ENCODE measurements at places on chromosomes 7 and 10. TPM values are rescaled to one million over a fixed set of nuclear protein-coding genes. Genes with fewer than 3 reads are reported as not detected.

GRCh38 chr10:82889728-82890127 lies 1014.7 kb downstream of the NRG3 start:
- H3K27me3 ChIP-seq = no peaks in the 10 kb centered on the region
- peak overlapping the region; percentile 64 for H3K4me3 ChIP-seq
- DNase-seq = no peak

DNA sequence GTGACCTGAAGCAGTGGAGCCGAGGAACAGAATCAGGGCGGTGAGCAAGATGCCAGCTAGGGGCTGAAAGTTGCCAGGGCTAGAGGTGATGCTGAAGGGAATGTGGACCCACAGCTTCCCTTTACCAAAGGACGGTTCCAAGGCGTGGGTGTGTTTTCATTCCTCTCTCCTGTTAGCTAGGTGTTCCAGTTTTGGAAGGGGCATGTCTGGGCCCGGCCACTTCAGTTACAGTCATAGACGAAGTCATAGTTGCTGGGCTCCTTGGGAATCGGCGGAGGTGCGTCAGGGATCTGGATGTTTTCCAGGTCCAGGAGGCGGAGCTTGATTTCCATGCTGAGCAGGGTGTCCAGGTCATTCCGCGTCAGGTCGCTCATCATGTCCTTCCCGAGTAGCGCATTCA lies 131.0 kb upstream of the AOAH start:
- peaks cover 12% of the 10 kb centered on the region for H3K4me1 ChIP-seq
- H3K27ac ChIP-seq = no peak overlapping the region
- no peak overlapping the region for H3K4me3 ChIP-seq
- H3K36me3 ChIP-seq = no peaks in the 10 kb centered on the region
- H3K27me3 ChIP-seq = no peaks in the 10 kb centered on the region

DNA sequence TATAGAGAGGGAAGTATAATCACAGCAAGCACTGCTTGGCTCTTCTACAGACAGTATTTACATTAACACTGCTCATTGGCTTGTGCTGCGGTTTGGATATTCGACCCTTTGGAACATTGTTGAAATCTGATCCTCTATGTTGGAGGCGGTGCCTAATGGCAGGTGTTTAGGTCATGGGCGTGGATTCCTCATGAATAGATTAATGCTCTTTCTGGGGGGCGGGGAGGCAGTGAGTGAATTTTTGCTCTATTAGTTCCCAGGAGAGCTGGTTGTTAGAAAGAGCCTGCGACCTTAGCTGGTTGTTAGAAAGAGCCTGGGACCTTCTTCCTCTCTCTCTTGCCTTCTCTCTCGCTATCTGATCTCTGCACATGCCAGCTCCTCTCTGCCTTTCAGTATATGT lies 77.3 kb upstream of the SVIL start:
- H3K4me3 ChIP-seq = no peak overlapping the region
- peaks cover 54% of the 10 kb centered on the region for H3K4me1 ChIP-seq
- DNase-seq = peak; percentile 59
- H3K36me3 ChIP-seq = peaks cover 9% of the 10 kb centered on the region
- H3K27ac ChIP-seq = peak overlapping the region; percentile 83

- DNase-seq = peak; percentile 38
- H3K4me1 ChIP-seq = peaks cover 18% of the 10 kb centered on the region
- H3K27ac ChIP-seq = no peak overlapping the region
- H3K4me3 ChIP-seq = no peak overlapping the region
- H3K27me3 ChIP-seq = no peaks in the 10 kb centered on the region
Measured at GRCh38 chr7:101516851-101517250, 112.2 kb downstream of the MYL10 start.

DNA sequence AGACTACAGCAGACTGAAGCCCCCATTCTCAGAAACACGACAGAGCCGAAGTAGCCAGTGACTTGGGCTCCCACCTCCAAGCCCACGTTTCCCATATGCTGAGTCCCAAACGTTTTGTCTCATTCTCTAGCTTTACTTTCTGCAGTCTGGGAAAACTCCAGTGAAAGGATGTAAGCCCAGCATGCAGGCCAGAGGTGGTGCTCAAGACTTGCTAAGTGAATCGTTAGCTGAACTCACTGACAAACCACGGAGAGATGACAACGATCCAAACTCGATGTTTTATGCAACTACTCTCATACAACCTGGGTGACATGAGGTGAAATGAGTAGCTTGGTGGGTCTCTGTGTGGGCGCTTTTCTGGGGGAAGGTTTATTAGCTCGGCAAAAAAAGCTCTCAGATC lies 731.8 kb downstream of the SUGCT start:
- H3K4me3 ChIP-seq = no peak overlapping the region
- H3K4me1 ChIP-seq = peaks cover 16% of the 10 kb centered on the region
- DNase-seq = no peak
- no peak overlapping the region for H3K27ac ChIP-seq

- H3K4me3 ChIP-seq = peak overlapping the region; percentile 98
- H3K36me3 ChIP-seq = peaks cover 29% of the 10 kb centered on the region
- peaks cover 11% of the 10 kb centered on the region for H3K4me1 ChIP-seq
- DNase-seq = no peak
- H3K27me3 ChIP-seq = no peaks in the 10 kb centered on the region
Measured at GRCh38 chr7:99557940-99558305, 519 bp upstream of the ZNF655 start.

- H3K4me1 ChIP-seq = peaks cover 6% of the 10 kb centered on the region
- H3K27me3 ChIP-seq = no peaks in the 10 kb centered on the region
- H3K36me3 ChIP-seq = no peaks in the 10 kb centered on the region
- H3K27ac ChIP-seq = no peak overlapping the region
- H3K4me3 ChIP-seq = no peak overlapping the region
- no peak for DNase-seq
Measured at GRCh38 chr10:74165530-74165901, 14.5 kb downstream of the ADK start.

Gene TAF5
- total RNA-seq = 14.9 TPM

DNA sequence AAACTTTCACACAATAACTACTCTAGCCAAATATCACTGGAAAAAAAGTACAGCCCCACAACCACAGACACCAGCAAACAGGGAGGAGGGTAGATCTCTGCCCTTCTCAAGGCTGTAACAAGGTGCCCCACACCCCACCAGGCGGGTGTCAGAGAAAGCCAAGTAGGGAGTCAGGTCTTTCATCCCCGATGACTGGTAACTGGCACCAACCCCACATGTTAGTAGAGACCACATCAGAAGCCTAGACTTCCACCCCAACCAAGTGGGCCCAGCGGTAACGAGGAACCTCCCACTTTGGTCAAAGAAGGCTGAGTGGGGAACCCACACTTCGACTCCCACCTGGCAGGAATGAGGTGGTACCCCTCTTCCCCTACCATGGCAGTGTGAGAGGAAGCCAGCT lies 16.4 kb upstream of the RUFY2 start:
- H3K27me3 ChIP-seq = no peaks in the 10 kb centered on the region
- no peak overlapping the region for H3K4me3 ChIP-seq
- DNase-seq = no peak
- peaks cover 61% of the 10 kb centered on the region for H3K36me3 ChIP-seq

GRCh38 chr7:4724648-4725013 lies 42.5 kb downstream of the FOXK1 start:
- H3K27ac ChIP-seq = no peak overlapping the region
- no peak overlapping the region for H3K4me3 ChIP-seq
- H3K36me3 ChIP-seq = no peaks in the 10 kb centered on the region
- peaks cover 11% of the 10 kb centered on the region for H3K4me1 ChIP-seq

GRCh38 chr7:16668978-16669377 lies 23.0 kb downstream of the BZW2 start:
- no peak overlapping the region for H3K4me3 ChIP-seq
- H3K27me3 ChIP-seq = no peaks in the 10 kb centered on the region
- no peak for DNase-seq
- H3K4me1 ChIP-seq = peaks cover 48% of the 10 kb centered on the region

DNA sequence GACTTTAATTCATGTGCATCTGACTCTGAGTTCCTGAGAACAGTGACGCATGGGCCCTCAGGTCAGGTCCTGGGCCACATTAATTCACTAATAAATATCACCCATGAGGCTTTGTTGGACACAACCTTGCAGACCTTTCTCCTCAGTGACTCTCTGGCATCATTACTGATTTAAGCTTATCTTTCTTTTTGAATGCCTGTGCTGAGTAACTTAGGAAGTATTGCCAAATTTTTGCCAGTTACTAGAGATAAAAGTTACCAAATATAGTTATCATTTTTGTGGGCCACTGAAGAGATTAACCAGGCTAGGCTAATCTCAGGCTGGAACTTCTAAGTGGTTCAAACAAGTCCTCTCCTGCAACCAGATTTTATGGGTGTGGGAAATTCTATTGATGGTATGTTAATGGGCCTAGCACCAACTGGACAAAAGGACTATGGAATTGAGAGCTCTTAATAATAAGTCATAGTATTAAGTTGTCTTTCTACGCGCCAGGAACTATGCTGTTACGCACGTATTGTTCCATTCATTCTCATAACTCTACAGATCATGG lies 28.8 kb upstream of the PRTFDC1 start:
- peaks cover 5% of the 10 kb centered on the region for H3K4me1 ChIP-seq
- H3K4me3 ChIP-seq = no peak overlapping the region
- no peaks in the 10 kb centered on the region for H3K27me3 ChIP-seq
- DNase-seq = no peak

DNA sequence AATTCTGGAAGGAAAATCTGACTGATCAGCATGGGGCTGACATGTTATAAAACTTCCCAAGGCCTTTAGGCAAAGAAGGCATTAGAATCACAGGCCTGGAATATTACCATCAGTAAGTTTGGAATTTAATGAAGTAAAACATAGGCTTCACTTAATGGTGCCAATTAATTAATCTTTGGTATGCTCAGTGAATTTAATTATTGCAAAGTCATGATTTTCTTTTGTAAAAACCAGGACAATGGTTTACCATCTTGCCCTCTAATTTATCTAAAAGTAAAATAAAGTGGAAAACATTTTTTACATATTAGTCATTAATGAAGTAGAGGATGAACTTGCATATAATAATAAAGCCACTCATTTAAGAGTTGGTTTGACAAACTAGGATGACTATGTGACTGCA lies 220.3 kb downstream of the SEC23IP start:
- no peak for DNase-seq
- H3K27me3 ChIP-seq = no peaks in the 10 kb centered on the region
- H3K27ac ChIP-seq = no peak overlapping the region
- H3K36me3 ChIP-seq = no peaks in the 10 kb centered on the region

GRCh38 chr10:112979927-112980326 lies 29.9 kb downstream of the TCF7L2 start:
- no peak overlapping the region for H3K27ac ChIP-seq
- no peaks in the 10 kb centered on the region for H3K27me3 ChIP-seq
- H3K4me1 ChIP-seq = peaks cover 81% of the 10 kb centered on the region
- H3K36me3 ChIP-seq = peaks cover 15% of the 10 kb centered on the region
- no peak overlapping the region for H3K4me3 ChIP-seq
- DNase-seq = no peak

DNA sequence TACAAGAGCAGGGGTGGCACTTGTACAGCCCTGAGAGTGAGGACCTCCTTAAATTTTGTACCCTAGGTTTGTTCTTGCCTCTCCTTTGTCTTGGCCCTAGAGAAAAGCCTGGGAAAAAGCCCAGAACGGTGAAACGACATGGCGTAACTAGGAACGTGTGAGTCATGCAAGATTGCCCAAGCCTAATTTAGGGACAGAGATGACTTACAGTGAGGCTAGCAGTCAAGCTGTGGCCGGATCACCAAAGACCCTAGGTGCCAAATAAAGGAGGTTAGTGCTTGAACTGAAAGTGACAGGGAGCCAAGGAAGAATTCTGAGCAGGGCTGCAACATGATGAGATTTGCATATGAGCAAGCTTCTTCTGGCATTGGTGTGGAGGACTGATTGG lies 25.1 kb downstream of the TBXAS1 start:
- H3K4me1 ChIP-seq = peaks cover 8% of the 10 kb centered on the region
- no peaks in the 10 kb centered on the region for H3K36me3 ChIP-seq
- H3K4me3 ChIP-seq = no peak overlapping the region
- no peak overlapping the region for H3K27ac ChIP-seq

Gene CUEDC2
- 40.2 TPM for total RNA-seq

DNA sequence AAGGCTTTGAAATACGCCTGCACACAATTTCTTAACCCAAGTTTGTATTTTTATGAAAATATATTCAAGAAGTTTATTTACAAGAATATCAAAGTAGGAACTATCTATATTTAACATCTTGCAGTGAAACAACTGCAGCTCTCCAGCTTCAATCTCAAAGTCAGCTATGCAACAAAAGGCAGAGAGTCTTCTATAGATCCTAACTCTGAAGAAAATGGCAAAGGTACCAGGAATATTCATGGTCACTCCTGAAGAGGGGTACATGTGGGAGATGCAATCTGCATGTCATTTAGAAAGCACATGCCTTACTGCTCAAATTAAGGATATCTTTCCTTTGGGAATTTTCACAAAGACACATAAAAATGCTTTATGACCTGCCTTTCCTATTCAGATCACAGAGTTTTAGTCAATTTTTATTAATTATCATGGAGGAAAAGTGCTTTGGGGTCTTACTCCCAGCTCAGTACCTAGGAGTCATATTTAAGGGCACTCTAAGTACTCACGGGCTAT lies 1.5 kb downstream of the ANK3 start:
- H3K4me3 ChIP-seq = no peak overlapping the region
- no peak overlapping the region for H3K27ac ChIP-seq
- DNase-seq = no peak
- peaks cover 17% of the 10 kb centered on the region for H3K27me3 ChIP-seq

Gene PTPN20
- total RNA-seq = 0.96 TPM

Gene EXOSC1
- 53.7 TPM for total RNA-seq

Gene SPDYE9
- not detected for total RNA-seq

DNA sequence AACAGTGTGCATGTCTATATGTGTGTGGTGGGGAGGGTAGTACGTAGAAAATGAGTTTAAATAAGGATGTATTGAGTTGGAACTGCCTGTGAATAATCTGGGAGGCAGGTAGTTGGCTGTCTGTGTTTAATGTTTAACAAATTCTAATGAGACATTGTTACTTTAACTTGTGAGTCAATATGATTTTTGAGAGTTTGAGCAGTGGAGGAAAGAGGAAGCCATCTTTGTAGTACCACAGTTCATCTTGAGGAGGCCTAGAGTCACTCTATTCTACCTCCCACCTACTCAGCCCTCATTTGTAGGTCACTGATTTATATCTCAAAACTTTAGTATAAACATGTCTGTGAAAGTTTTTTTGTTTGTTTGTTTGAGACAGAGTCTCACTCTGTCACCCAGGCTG lies 129.9 kb upstream of the ITGB1 start:
- no peak for DNase-seq
- H3K36me3 ChIP-seq = peaks cover 8% of the 10 kb centered on the region
- H3K4me3 ChIP-seq = no peak overlapping the region
- no peaks in the 10 kb centered on the region for H3K27me3 ChIP-seq

DNA sequence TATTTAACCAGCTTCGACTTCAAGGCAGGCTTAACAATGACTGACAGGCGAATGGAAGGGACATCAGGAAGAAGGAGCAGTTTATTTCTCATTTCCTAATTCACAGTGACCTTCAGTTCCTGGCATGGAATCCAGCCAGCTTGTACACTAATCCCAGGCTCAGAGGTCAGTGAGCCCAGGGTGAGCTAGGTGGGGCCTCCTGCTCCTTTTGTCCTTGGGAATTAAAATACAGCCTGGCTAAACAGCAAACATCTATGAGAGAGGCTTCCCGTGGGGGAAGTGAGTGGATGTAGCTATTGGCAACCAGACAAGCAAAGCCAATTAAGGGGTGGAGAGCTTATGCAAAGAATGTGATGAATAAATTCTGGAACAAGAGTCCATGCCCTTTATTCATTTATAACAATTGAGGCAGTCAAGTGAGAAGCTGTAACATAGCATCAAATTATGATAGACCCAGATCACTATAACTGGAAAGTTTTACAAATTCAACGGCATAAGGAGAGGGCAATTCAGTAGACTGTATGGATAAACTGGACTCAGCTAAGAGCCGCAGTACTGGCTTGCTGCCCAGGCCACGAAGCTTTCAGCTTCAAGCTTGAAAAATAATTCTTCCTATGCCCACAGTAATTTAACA lies 57.1 kb downstream of the STK17A start:
- no peaks in the 10 kb centered on the region for H3K4me1 ChIP-seq
- H3K27me3 ChIP-seq = no peaks in the 10 kb centered on the region
- no peak for DNase-seq
- no peak overlapping the region for H3K4me3 ChIP-seq
- H3K27ac ChIP-seq = 0 out of 2 replicates have a peak overlapping the region, but pooled peaks have one; percentile 12

Data from WTC11 (cell line).